ENCODE measurements at places on chromosomes 4 and X.

GRCh38 chr4:80096175-80096850, 23.3 kb upstream of the ANTXR2 start:
- no peak for DNase-seq

DNA sequence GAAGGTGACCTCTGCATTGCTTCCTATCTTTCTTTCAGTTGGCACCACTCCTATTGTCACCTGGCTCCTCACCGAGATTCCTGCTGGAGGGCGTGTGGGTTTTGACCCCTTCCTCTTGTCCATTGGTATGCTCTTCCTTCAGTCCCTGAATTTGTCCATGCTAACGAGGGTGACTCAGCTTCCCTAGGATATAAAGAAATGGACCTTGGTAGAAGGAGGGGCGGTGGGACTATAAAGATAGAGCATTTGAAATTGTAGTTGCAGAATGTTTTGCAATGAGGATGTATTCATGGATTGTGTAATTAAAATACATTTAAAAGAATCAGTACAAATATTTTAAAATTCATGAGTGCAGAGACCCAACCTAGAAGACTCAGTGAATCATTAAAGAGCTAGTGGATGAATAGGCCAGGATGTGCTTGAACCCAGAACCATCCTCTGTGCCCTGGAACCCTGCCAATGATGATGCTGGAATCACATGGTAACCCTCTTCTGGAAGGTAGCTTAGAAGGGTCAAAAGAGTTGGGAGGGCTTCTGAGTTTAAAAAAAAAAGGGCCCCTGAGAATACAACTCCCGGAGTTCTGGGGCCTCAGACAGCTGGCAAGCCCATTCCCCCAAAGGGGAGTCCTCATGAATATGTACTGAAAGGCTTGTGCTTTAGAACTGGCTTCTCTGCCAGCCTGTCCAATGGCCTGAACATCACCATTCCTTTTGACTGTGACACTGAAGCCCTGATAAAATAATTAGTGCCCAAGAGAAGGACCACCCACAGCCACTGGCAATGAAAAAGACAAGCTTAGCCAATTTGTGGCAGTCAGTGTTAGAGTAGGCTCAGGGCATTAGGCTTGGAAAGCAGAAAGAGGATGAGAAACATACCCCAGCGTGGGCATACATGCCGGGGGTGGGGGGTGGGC, 8.0 kb downstream of the XPNPEP2 start:
- no peak for DNase-seq

DNA sequence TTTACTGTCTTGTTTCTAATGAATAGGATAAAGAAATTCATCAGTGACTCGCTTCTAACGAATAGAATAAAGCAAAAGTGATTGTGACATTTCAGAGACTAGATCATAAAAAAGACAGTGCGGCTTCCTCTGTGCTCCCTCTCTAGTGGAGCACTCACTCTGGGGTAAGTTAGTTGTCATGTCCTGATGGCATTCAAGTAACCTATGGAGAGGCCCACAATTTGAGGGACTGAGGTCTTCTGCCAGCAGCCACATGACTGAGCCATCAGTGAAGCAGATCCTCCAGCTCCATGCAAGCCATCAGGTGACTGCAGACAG, 72.4 kb downstream of the YIPF6 start:
- DNase-seq, result no peak

GRCh38 chr4:85869181-85869580, 394.2 kb downstream of the ARHGAP24 start:
- no peak for DNase-seq

- no peak for DNase-seq
Observed at GRCh38 chrX:11530621-11531020, 135.1 kb downstream of the ARHGAP6 start.

GRCh38 chr4:46329118-46329976, 60.6 kb downstream of the GABRA2 start:
- DNase-seq, result no peak
